GM23248 (cell line): ENCODE measurements at places on chromosomes 16 and 17.
A peak's percentile ranks its signal among the peaks of the same experiment; 100 is the strongest.

GRCh38 chr16:27506771-27507170, 42.9 kb downstream of the GTF3C1 start:
- DNase-seq, result no peak

- peak; percentile 77 for DNase-seq
Observed at GRCh38 chr17:43406676-43407645, 8.2 kb downstream of the ARL4D start.

GRCh38 chr16:64534180-64534780, 587.6 kb downstream of the CDH11 start:
- peak; percentile 2 for DNase-seq

DNA sequence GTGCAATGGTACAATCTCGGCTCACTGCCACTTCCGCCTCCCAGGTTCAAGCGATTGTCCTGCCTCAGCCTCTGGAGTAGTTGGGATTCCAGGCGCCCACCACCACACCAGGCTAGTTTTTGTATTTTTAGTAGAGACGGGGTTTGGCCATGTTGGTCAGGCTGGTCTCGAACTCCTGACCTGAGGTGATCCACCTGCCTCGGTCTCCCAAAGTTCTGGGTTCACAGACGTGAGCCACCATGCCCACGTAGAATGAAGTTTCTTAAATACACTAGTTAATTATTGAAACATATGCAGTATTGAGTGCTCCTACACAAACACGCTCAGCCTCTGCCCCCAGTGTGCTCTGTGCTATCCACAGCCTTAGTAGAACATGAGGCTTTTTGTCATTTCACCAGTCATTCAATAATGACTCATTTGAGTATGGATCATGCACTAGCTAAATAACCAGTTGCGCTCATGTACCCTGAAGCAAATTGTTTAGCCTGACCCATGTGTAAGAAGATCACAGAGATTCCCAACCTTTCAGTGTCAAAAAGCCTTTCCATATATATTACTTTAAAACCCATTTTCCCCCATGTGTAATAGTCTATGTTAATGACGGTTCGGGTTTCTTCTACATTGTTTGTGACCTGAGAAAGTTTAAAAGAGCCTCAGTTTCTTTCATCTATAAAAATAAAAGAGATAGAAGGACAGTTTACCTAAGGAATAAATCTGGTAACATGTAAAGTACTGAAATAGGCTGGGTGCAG, 49.7 kb downstream of the TUBD1 start:
- DNase-seq, result peak; percentile 95

GRCh38 chr17:57349541-57350247, 93.4 kb downstream of the MSI2 start:
- no peak for DNase-seq

GRCh38 chr16:55083052-55083451, 152.4 kb downstream of the IRX5 start:
- no peak for DNase-seq

DNA sequence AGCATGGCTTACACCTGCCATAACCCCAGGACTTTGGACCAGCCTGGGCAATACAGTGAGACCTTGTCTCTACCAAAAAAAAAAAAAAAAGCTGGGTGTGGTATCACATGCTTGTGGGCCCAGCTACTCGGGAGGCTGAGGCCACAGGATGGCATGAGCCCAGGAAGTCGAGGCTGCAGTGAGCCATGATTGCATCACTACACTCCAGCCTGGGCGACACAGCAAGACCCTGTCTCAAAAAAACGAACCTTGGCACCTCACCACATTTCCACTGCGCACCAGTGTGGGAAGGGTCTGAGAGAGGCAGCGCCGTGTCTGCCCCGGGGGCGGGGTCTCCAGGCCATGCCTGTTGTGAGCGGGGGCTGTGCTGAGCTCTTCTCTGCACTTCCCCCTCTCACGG, 6.3 kb downstream of the ACSF3 start:
- DNase-seq, result peak; percentile 47

- DNase-seq, result peak; percentile 52
Observed at GRCh38 chr16:48580925-48581500, 29.0 kb downstream of the N4BP1 start.

DNA sequence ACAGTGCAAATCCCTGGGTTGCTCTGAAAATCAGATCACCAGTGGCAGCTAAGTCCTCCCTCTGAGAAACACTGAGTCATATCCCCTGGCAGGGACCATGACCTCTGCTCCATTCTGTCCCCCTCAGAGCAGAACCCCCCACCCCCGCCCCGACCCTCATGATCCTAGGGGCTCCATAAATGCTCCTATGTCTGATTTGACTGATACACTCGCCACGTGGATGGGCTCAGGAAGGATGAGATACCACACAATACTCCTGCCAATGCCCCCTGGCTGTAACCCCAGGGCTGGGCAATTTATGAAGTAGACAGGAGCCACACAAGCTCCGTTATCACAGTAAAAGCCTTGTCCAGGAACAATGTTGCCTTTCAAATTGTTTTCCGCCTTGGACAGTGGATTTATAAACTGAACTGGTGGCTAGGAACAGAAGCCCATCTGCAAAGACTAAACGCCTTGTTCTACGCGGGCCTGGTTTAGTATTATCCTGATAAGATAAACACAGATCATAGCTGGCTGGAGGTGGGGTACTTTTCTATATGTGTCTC, 394.8 kb downstream of the SLC39A11 start:
- DNase-seq, result no peak

GRCh38 chr16:85639529-85640253, 26.6 kb downstream of the GSE1 start:
- peak; percentile 57 for DNase-seq

- DNase-seq, result peak; percentile 93
Observed at GRCh38 chr17:77365584-77366186, 224.9 kb downstream of the SEC14L1 start.

DNA sequence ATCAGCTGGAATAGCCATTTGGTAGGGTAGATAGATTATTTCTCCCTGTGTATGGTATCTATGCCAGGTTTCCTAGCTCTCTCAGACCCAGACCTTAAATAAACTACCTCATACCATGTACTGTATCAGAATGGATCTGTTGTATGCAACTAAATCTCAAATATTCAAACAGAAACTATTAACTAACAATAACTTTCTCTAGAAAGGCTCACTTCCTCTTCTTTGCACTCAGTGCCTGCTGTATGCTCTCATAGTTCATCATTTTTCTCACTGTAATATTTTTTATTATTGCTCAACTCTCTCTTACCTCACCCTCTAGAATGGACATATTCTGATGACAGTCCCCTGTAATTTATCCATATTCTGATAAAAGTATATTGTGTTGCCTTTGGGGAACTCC, 182.4 kb downstream of the TOX3 start:
- no peak for DNase-seq

DNA sequence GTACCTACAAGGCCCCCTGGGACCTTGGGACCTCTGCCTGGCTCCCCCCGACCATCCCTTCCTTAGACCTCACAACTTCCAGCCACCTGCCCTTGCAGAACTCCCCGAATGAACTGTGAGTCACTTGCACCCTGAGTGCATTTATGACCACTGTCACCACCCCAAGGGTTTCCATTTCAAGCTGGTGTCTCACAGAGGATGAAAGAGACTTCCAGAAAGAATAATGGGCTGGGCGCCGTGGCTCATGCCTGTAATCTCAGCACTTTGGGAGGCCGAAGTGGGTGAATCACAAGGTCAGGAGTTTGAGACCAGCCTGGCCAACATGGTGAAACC, 124.5 kb upstream of the CIBAR2 start:
- peak; percentile 90 for DNase-seq

DNA sequence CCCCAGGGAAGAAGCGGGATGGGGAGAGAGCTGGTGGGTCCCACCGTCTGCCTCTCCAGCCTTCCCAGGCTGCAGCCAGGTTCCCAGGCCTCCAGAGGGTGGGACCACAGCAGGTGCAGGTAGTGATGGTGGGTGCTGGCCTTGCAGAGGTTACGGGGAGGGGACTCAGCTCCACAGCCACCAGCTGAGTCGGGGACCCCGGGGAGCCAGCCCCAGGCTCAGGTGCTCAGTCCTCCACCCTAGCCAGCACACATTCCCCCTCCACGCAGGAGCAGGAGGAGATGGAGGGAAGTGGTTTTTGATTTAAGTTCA, 5.0 kb downstream of the TP53I13 start:
- DNase-seq, result no peak

GRCh38 chr17:56171186-56171959, 18.1 kb downstream of the ANKFN1 start:
- peak; percentile 49 for DNase-seq
